ENCODE measurements at places on chromosomes 12 and 14. TPM values are rescaled to one million over a fixed set of nuclear protein-coding genes. Genes with fewer than 3 reads are reported as not detected.

DNA sequence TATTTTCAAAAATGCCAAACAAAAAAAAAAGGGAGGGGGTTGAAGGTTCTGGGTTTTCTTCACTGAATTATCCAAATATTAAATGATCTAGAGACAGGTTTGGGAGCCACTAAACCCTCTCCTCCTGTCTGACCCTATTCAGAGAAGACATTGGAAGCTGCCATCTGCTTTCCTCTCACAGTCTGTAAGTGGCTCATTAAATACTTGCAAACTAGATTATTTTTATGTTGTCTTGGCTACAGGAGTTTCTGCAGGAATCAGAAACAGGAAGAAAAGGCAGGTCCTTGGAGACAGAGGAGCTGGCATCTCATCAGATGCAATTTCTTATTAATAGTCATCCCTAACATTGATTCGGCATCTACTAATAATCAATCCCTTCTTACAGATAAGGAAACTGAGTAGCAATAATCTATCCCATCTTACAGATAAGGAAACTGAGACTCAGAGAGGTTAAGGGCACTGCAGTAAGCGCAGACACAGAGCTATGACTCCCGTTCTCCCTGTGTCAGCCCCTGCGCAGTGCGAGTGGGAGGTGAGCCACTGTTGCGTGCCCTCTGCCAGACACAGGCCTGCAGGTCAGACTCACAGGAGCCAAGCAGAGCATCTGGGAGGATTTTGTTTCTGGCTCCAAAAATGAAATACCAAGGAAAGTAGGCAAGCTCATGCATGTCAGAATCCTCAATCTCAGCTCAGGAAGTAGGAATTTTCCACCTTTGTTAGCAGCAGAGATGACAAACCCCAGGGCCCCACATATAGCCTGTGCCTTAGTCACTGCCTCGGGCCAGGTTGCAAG is 11.0 kb downstream of the BDKRB2 start:
- no peak for DNase-seq
- no peaks in the 10 kb centered on the region for H3K27me3 ChIP-seq

GRCh38 chr12:5438671-5439200 is 6.8 kb downstream of the NTF3 start:
- H3K4me1 ChIP-seq: no peaks in the 10 kb centered on the region
- no peaks in the 10 kb centered on the region for H3K36me3 ChIP-seq
- DNase-seq: no peak
- no peak overlapping the region for H3K27ac ChIP-seq
- no peak overlapping the region for H3K4me3 ChIP-seq
- peaks cover 9% of the 10 kb centered on the region for H3K27me3 ChIP-seq

- H3K36me3 ChIP-seq: no peaks in the 10 kb centered on the region
- no peaks in the 10 kb centered on the region for H3K27me3 ChIP-seq
- no peaks in the 10 kb centered on the region for H3K4me1 ChIP-seq
- no peak overlapping the region for H3K4me3 ChIP-seq
- no peak for DNase-seq
These were observed 116.6 kb upstream of the RTL1 start for GRCh38 chr14:101019990-101020710.

DNA sequence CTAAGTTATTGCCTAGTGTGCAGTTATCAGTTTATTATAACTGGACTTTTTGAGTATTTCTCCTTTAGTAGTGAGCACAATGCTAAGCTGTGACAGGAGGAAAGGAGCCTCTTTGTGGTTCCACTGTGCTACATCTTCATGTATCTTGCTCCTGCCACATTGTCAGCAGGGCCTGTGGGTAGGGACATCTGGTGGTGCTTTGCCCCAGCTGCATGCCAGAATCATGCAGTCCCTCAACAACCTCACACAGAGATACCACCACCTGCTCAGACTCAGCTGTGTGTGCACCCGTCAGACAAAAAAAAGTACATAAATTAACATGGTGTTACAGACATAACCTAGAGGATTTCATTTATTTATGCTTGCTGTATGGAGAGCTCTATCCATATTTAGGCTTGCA is 51.1 kb downstream of the MIS18BP1 start:
- no peak overlapping the region for H3K27ac ChIP-seq
- DNase-seq: no peak
- no peaks in the 10 kb centered on the region for H3K4me1 ChIP-seq
- H3K4me3 ChIP-seq: no peak overlapping the region
- H3K27me3 ChIP-seq: no peaks in the 10 kb centered on the region

DNA sequence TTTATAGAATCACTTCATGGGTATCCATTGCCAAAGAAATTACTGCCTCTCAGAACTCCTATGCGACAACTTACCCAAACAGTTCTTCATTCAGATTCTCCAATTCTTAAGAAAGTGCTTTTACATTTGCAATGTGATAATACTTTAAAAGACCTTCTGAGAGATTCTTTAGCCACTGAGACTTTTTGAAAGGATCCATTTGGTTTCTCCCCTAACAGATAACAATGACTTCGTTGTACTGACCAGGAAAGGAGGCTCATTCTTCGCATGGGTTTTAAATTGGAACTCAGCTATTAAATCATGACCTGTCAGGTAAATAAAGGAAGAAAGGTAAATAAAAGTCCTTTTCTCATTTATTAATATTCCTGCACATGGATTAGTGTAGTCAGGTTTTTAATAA is 14.8 kb downstream of the ITPR2 start:
- no peak overlapping the region for H3K4me3 ChIP-seq
- H3K27ac ChIP-seq: no peak overlapping the region
- no peaks in the 10 kb centered on the region for H3K36me3 ChIP-seq
- H3K27me3 ChIP-seq: no peaks in the 10 kb centered on the region
- no peaks in the 10 kb centered on the region for H3K4me1 ChIP-seq

Gene WDR89
- 28.9 TPM for total RNA-seq
